Germinal center (tissue), 1 donor: ENCODE measurements at places on chromosomes 11 and 22.

- DNase-seq, result no peak
Measured at GRCh38 chr11:96200243-96200642, 142.8 kb downstream of the MAML2 start.

DNA sequence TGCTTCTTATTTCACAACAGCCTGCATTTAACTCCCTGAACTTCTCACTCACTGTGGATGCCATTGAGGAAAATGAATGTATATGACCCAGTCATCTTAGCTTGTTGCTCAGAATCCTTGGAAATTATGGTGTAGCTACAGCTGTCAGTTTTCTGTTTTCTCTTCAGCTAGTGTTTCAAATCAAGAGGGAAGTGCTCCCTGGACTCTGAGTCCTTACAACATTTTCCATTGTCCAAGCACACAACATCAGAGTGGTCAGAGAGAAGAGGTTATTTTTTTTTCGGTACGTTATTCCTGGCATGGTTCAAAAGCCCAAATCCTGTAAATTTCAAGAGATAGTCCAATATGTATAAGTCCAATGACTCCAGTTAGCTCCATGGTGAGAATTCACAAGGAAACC lies 23.6 kb downstream of the MS4A6A start:
- no peak for DNase-seq

DNA sequence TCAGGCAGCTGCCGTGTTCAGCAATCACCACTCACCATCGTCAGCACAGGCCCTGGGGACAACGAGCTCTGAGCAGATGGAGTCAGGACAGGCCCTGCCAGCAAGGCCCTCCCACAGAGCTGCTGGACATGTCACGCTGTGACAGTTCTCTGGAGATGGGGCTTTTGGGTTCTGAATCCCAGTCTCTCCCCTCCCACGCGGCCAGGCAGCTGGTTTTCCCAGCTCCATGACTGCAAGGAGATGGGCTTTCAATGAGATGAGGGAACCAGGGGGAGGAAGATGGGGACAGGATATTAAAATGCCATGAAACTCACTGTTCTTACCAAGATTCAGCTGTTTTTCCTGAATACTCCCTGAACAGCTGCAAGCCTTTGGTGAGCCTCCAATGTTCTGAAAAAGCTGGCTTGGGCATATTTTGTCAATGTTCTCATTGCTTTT lies 305.9 kb downstream of the BRD1 start:
- no peak for DNase-seq

GRCh38 chr11:31236143-31236542 lies 133.4 kb downstream of the DCDC1 start:
- DNase-seq, result no peak

DNA sequence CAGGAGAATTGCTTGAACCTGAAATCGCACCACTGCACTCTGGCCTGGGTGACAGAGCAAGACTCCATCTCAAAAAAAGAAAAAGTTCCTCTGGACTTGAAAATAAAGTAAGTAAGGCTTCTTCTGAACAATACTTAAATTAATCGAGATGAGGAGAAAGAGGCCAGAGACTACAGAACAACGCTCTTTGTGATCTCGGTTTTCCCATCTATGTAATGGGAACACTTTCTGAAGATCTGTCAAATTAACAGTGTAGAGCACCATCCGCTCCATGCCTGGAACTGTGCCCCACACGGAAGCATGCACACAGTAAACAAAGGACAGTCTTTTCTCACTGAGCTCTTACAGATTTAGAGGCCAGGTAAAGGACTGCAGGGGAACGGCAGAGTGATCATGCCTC lies 9.1 kb downstream of the AP1B1 start:
- no peak for DNase-seq

GRCh38 chr11:67372993-67373647 lies at the start of gene CLCF1:
Gene CLCF1 (minus strand): TSS chr11:67373598. CDS start chr11:67373539, 59 bp downstream.
- DNase-seq, result peak; percentile 62

DNA sequence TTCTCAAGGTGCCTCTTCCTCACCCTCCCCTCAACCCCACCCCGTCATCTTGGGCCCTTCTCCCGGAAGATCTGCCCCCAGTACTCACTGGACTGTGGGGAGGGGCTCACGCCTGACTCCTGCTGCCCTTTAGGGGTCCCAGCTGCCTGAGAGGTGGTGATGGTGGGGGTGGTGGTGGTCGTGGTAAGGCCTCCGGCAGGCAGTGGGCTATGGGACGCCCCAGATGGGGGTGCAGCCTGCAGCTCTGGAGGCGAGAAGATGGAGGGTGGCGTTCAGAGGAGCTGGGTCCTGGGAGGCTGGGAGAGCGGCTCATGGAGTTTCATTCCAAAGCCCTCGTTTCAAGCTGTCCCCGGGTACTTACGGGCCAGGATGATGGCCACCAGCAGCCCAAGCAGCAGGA lies 820 bp downstream of the MFRP start:
- DNase-seq, result no peak

DNA sequence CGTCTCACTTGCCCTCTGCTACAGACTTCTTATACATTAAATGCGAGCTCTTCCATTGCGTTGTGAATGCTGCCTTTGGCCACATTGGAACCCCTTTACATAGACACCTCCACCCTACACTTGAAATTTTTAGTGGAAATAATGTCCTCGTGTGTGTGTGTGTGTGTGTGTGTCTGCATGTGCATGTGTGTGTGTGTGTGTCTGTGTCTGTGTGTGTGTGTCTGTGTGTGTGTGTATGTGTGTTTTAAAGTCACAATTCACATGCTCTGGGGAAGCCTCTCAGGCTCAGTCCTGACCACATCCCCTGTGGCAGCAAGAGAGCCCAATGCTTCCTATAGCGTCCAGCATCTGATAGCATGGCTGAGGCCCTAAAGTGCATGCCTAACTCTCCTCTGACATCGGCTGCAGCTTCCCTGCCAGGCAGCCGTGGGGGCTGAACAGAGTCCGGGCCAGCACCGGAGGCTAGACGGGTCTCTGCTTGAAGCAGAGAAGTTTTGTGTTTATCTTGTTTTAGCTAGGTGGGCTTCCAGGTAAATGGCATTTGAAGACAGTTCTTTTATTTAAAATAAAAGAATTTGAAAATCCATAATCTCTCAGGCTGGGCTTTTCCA lies 64.5 kb upstream of the EMID1 start:
- no peak for DNase-seq

- DNase-seq, result no peak
Measured at GRCh38 chr11:128453444-128454336, 133.7 kb downstream of the ETS1 start.

DNA sequence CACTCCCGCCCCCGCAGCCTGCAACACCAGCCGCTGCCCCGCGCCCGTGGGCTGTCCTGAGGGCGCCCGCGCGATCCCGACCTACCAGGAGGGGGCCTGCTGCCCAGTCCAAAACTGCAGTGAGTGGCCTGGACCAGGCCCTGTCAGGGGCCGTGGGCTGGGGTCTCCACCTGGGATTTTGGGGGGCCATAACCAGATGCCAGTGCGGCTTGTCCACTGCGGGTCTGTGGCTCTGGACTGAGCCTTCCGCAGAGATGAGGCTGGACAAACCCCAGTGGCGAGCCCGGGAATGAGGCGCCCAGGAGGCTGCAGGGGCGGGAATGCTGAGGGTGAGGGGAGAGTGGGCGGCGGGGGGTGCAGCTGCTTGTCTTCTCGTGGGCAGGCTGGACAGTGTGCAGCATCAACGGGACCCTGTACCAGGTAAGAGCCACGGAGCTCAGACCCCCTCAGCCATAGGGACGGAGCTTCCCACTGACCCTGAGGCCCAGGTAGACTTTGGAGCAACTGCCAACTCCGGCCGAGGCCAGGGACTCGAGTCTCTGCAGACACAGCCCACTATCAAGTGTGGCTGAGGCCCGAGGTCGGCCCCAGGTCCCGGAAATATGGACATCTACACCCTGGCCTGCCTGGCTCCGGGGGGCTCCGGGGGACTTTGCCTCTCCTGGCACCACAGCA lies 24.8 kb upstream of the MUC5B start:
- DNase-seq, result no peak

GRCh38 chr11:19345848-19346681 lies 105.3 kb upstream of the E2F8 start:
- peak; percentile 41 for DNase-seq

- no peak for DNase-seq
Measured at GRCh38 chr11:76397383-76397782, 16.3 kb downstream of the GVQW3 start.

DNA sequence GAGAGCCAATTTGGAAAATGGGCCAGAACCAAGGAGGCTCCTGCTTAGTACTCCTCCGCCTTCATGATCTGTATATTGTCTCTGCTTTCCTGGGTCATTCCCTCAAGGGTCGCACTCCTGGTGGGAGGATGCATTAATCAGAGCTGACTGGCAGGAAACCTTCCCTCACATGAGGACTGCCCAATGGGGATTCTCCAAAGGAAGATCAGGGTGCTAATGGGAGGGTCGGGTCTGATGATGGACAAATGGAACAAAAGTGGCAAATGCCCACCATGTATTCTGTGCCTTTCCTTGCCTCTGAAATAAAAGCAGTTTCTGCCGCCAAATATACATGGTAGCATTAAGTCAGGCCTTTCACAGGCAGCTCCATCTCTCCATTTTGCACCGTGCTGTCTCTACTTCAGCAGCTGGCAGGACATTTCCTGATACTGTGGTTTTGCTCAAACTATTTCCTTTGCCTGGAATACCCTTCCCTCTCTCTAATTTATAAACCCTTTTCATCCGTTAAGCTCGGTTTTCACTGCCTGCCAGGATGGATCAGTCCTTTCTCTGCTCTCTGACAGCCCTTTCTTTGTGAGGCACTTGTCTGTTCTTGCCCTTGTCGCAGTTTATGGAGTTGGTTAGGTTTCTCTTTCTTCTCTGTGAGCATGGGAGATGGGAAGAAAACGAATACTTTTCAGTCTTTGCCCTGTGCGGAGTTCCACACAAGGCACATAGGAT lies 13.5 kb downstream of the SREBF2 start:
- no peak for DNase-seq

GRCh38 chr22:19466848-19467752 lies 11.9 kb downstream of the UFD1 start:
- no peak for DNase-seq

- DNase-seq, result no peak
Measured at GRCh38 chr11:71979094-71979493, 19.6 kb upstream of the IL18BP start.

DNA sequence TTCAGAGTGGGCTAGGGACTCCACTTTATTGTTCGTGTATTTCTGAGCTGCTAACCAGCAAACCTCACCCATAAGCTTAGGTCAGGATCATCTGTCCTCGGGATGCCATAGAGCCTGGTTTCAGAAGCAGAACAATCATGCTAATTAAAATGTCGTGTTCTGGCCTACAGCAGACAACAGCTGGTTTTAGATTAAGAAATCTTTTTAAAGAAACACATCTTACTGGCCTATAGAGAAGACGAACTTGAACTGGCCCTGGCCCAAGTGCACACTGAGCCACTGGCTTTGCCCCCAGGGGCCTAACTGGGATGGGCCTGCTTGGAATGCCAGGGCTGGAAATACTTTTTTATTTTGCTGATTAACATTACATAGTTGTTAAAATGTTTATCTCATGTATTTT lies 63.2 kb downstream of the ALX4 start:
- no peak for DNase-seq

DNA sequence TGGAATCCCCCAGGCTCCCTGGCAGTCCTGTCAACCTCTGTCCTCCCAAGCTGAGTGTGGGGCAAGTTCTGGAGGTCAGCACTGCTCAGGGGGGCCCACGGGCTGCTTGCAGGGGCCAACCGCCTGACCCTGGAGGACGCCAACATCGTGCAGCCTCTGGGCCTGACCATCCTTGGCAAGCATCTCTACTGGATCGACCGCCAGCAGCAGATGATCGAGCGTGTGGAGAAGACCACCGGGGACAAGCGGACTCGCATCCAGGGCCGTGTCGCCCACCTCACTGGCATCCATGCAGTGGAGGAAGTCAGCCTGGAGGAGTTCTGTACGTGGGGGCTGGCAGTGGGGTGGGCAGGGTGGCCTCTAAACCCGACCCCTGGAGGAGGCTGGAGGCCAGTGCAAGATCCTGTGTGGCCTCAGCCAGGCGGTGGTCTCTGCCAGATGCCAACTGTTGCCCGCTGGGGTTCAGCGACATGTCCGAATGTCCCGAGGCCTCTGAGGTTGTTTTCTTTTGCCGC lies 34.6 kb upstream of the PPP6R3 start:
- no peak for DNase-seq

DNA sequence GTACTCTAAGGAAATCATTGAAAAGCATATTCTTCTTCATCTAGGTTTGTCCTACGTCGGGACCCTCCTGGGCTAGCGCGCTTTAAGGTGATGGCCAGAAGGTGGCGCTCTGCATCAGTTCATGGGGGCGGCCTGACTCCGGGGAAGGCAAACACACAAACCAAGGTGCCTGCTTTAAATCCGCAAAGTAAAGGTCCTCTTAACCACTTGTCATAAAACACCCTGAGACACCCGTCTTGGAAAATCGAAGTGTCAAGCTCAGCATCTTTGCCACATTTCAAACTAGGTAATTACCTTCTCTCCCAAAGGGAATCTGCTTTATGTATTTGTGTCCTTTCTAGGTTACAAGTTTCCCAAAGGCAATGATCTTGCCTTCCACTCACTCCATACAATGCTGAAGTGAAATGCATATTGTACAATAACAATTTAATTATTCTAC lies 33.9 kb downstream of the LMO2 start:
- DNase-seq, result peak; percentile 70

DNA sequence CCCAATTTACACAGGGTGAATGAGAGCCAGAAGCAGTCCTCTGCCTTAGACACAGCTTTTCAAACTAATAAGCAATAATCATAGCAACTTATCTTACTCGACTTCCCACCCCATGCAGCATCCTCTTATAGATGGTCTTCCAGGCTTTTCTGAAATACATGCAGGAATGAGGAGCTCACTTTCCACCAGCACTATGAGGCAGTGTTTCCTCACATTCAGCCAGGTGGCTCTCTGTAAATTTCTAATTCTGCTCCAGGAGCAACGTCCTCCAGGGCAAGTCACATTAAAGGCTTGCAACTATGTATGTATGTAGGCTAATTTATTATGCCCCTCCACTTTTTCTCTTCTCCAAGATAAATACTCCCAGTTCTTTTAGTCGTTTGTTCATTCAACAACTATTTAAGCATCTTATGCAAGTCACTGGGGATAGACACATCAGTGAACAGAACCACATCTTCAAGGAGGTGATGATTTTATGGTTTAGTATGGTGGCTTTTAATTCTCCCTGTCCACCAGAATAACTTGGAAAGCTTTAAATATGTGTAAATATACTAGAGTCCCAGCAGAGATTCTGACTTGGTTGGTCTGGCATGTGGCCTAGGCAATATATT lies 59.9 kb downstream of the PAK1 start:
- DNase-seq, result no peak

GRCh38 chr22:46158283-46158682 lies 8.0 kb downstream of the PPARA start:
- DNase-seq, result no peak

DNA sequence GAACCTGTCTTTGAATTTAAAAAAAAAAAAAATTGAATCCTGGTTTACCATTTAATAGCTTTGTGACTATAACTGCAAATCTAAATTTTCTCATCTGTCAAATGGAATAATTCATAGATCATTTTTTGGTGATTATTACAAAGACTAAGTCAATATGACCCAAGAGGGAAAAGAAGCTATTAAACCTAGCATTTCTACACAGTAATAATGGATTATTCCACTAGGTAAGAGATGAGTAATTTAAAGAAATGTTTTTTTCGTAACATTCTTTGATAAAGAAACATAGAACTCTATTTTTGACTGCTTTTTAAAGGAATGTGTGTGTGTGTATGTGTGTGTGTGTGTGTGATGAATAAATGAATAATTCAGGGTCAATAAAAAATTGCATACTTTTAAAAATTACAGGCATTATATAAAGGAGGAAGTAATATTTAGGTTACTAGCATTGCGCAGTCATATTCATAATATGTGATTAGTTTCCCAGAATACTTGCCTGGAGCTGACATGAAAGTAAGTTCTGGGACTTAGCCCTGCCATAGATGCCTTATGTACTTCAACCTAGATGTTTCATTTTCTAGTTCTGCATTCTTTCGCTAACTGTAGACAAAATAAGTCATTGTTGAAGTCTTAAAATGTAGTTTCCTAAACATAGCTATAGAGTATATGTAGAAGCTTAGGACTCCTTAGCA lies 72.9 kb downstream of the TMEM135 start:
- no peak for DNase-seq
